T-helper 1 cell (primary cell): ENCODE measurements at places on chromosomes 7 and 10.

DNA sequence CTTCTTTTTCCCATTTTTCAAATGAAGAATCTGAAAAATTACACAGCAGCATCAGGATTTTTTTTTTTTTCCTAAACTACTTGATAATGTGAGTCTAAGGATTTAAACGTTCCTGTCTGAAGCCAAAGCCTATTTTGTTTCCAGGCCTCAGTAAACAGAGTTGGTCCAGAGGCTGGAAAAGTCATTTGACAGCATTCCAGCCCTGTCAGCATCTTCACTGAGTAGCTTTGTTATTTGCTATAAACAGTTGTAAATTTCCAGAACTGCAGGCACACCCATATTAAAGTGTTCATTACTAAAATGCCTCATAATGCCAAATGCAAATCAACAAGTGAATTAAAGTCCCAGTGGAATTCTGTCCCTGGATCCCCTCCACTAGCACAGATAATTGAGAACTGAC lies 35.5 kb upstream of the KMT2E start:
- no peak for DNase-seq

GRCh38 chr7:69035826-69036225 lies 562.4 kb upstream of the AUTS2 start:
- DNase-seq, result no peak

GRCh38 chr7:115825456-115826115 lies 205.0 kb downstream of the TFEC start:
- DNase-seq, result no peak

DNA sequence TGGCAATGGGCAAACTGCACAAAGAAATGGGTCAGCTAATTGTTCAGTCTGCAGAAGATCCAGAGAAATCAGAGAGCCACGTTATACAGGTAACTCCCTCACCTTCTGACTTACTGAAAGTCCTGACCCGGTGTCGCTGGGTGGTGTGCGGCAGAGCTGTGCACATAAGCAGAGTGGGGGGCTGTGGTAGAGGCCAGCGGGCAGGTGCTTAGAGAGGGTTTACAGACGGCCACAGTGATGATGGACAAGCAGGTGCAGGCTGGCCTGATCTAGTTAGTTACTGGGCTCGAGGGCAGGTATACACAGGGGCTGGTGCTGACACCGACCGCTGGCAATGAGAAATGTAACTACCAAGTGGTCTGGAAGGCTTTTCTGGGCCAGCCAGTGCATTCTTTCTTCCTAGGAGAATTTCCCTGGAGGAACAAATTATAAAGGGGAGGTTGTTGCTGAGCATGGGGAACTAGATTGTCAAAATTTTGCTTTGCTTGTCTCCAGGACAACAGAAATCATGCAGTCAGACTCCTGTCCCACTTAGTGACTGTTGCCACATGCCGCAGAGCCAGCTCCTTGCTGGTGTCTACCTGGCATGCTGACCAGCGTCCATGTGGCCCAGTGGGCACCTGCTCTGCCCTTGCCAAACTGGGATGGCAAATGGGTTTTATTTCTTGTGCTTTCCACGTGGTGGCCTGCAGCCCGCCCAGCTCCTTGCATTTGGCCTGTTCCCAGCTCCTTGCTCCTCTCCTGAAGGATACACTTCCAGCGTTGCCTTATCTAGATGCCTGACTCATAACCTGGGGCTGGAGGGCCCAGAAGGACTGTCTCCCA lies 28.8 kb downstream of the DENND10 start:
- DNase-seq, result no peak

DNA sequence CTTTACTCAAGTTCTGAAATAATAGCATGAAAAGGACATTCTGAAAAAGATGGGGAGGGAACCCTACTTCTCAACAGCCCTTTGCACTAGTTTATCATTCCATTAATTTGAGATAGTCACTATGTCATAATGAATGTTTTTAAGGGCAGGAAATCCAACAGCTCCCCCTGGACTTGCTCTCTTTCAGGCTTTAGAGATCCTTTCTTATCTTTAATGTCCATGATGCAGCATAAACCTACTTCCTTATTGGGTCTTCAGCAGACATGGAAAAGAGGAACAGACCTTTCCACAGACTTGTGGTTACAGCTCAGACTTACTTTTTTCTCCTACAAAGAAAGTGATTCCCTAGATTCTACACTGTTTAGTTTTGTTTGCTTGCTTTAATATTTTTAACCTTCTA lies 87.3 kb downstream of the IDE start:
- DNase-seq, result no peak

DNA sequence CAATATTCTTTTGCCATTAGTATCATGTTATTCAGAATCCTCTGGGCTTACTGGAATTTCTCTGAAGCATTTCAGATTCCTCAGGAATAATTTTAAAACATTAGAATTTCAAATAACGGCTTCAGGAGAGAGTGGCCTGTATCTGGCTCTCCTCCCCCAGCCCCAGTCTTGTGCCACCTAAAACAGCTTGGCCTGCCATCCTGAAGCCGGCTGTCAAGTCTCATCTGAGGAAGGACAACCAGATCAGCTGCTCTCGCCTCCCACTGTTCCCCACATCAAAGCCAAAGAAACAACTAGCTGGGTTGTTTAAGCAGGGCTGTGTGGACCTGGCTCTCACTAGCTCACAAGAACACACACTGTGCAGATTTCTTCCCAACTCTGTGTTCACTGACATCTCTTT lies 178.2 kb downstream of the FGFR2 start:
- DNase-seq, result no peak

- no peak for DNase-seq
Observed at GRCh38 chr10:335151-335800, 200.0 kb downstream of the ZMYND11 start.

- DNase-seq, result no peak
Observed at GRCh38 chr7:90212149-90212495, 582 bp downstream of the STEAP2 start.

DNA sequence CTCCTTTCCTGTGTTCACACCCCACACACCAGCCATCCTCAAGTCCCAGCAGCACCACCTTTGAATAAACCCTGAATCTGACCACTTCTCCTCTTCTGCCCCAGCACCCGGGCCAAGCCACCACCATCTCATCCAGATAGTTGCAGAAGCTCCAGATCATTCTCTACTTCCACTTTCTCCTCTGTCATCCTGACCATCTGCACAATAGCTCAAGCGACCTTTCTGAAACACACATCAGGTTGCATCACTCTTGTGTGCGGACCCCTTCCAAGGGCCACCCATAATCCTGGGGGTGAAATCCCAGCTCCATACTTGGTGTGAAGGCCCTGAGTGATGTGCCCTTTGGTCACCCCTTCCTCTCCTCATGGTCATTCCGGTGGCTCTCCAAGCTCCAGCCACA lies 187.4 kb upstream of the GALNT17 start:
- no peak for DNase-seq

DNA sequence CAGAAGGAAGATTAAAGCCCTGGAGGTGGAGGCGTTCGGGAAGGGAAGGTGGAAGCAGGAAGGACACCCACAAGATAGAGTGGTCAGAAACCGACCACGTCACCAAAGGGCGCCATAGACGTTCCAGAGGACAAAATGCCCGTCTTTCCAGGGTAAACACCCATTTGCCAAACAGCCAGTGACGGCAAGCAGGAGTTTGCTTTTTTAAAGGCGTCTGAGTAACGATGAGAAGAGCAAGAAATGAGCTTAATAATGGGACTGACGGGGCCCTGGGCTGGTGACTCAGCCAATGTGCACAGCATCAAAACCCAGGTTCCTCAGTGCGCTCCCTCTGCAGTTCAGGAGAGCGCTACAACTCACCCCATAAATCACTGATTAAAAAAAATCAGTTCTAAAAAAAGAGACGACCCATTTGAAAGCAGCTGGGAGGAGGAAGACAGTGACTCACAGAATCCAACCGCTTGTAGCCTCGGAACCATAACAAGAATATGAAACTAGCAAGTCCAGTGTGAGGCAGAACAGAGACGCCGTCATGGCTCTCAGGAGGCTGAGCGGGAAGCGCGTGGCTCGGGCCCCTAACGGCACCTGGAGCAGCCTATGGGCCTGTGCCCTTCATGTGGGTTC lies 5.9 kb downstream of the DIP2C start:
- no peak for DNase-seq

DNA sequence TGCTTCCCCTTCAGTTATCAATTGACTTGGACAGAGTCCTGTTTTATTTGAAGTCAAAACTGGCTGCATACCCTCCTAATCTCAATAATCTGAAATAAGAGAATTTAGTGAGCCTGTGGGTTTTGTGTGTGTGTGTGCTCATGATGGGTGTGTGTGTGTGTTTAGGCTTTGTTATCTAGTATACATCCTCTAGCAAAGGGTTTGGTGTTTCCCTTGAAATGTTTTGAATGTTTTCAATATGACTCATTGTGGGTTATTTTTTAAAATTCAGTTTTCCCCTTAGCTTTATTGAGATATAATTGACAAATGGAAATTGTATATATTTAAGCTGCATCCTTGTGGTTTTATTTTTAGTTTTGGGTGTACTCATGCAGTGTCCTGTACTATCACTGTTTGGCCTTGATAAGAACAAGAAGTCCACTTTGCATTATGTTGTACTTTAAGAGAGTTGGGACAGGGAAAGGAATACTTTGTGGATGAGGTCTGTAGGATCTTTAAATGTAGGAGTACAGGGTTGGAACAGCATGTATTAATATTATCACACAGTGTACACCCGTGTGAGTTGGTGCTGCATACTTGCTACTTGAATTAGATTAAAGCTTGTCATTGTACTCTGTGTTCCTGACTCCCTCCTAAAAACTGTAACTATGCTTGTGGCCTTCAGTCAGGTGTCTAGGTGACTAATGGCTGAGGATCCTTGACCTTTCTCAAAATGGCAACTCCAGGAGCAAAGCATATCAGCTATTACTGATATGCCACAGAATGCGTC lies 58.3 kb downstream of the VCL start:
- DNase-seq, result no peak

- DNase-seq, result no peak
Observed at GRCh38 chr10:29973921-29974320, 85.5 kb downstream of the JCAD start.

- no peak for DNase-seq
Observed at GRCh38 chr10:71249996-71250395, 37.6 kb downstream of the UNC5B start.

GRCh38 chr7:30148951-30149459 lies 14.2 kb downstream of the MTURN start:
- DNase-seq, result no peak

GRCh38 chr10:22618078-22618785 lies 96.1 kb downstream of the PIP4K2A start:
- DNase-seq, result no peak

- no peak for DNase-seq
Observed at GRCh38 chr10:114499116-114499515, 94.8 kb upstream of the AFAP1L2 start.

DNA sequence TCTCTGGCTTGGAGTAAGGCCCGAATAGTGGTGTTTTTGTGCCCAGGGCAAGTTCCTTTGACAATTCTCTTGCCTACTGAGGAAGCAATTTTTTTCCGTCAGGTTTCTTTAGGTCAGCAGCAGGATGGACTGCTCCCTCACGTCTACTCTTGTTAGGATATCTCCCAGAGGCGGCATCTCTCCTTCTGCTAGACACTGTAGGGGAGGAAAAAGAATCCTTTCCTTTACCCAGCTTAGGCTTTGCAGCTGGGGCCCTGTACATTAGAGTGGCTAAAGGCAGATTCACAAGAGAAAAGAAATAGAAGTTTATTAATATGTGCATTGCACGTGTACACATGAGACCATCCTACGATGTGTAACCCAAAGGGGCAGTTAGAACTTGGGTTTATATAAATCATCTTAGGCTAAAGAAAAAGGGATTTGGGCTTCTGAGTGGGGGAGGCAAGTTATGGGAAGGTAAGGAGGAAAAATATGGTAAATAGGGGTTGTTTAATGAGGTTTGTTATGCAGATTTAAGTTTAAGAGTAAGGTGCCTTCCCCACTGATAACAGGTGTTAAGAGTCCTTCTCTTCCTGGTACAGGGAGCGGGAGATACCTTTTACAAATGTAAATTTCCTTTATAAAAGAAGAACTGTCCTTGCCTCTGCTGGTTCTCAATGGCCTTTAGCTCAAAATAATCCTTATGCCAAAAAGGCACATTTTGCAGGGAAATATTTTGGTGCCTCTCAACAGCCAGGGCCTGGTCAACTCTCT lies 156.4 kb downstream of the AOAH start:
- DNase-seq, result no peak

- DNase-seq, result no peak
Observed at GRCh38 chr7:137682596-137682995, 164.2 kb downstream of the DGKI start.

- no peak for DNase-seq
Observed at GRCh38 chr7:42104231-42104630, 132.8 kb downstream of the GLI3 start.

DNA sequence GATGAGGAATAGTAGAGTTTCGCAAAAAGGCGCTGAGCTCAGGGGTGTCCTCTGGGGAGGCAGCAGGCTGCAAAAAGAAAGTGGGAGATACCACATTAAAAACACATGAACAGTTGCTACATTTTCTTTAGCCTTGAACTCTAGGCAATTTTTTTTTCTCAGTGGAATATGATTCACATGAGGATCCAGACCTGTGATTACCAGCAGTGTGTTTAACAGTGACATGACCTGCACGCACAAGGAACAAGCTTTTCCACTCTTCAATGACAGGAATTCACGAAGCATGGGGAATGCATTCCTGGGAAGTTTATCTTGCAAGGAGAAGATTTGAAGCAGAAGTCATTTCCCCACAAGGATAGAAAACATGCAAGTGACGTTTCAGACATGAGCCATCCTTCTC lies 161.6 kb downstream of the ITGA8 start:
- DNase-seq, result no peak

DNA sequence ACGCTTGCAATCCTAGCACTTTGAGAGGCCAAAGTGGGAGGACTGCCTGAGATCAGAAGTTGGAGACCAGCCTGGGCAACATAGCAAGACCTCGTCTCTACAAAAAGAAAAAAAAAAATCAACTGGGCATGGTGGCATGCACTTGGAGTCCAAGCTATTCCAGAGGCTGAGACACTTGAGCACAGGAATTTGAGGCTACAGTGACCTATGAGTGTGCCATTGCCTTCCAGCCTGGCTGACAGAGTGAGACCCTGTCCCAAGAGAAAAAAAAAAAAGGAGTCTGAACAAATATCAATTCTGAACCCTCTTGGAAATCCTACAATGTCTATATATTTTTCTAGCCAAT lies 126.8 kb upstream of the NRP1 start:
- no peak for DNase-seq

DNA sequence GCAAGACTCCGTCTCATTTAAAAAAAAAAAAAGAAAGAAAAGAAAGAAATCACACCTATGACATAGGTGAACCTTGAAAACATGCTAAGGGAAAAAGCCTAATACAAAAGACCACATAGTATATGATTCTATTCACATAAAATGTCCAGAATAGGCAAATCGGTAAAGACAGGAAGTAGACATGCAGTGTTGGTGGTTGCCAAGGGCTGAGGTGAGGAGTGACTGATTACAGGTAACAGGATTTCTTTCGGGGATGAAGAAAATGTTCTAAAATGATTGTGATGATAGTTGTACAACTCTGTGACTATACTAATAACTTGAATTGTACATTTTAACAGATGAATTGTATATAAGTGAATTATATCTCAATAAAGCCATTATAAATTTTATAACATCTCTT lies 3.3 kb downstream of the XPNPEP1 start:
- DNase-seq, result no peak

DNA sequence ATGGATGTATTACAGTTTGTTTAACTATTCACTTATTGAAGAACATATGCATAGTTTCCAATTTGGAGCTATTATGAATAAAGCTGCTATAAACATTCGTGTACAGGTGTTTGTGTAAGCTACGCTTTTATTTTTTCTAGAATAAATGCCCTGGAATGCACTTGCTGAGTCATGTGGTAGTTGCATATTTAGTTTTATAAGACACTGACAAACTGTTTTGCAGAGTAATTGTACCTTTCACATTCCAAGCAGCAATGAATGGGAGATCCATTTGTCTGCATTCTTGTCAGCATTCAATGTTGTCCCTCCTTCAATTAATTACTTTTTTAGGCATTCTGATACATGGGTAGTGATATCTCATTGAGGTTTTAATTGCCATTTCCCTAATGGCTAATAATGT lies 373.6 kb upstream of the GHITM start:
- no peak for DNase-seq
